ENCODE measurements at places on chromosomes 7 and 10.

- no peak for DNase-seq
These were observed 21.7 kb downstream of the RAB18 start for GRCh38 chr10:27525819-27526218.

GRCh38 chr7:2040201-2040892 is 192.4 kb downstream of the MAD1L1 start:
- no peak for DNase-seq

DNA sequence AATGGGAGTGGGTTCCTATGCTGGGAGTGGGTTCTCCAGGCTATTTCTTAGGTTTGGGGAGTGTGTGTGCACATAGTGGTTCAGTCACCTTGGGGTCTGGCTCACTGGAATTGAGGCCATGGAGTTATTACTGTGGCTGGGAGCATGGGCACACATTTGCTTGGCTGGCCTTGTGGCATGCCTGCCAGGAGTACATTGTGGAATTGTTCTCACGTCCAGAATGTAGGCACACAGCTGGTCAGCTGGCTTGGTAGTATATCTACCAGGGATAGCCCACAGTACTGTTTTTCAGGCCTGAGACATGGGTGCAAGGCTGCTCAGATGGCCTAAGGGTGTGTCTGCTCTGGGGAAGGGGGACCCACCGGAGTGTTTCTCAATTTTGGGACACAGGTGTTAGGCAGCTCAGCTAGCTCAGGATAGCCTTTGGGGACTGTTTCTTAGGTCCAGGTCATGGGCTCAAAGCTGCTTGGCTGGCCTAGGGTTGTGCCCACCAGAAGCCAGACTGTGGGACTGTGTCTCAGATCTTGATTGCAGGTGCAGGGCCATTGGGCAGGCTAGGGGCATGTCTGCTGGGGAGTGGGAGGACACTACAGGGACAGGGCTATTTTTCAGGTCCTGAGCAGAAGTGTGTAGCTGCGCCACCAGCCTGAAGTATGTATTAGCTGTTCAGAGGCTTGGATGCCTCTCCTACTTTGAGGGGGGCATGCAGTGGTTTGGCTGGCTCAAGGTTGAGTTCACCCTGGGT is 50.6 kb downstream of the TMEM168 start:
- DNase-seq, result no peak

DNA sequence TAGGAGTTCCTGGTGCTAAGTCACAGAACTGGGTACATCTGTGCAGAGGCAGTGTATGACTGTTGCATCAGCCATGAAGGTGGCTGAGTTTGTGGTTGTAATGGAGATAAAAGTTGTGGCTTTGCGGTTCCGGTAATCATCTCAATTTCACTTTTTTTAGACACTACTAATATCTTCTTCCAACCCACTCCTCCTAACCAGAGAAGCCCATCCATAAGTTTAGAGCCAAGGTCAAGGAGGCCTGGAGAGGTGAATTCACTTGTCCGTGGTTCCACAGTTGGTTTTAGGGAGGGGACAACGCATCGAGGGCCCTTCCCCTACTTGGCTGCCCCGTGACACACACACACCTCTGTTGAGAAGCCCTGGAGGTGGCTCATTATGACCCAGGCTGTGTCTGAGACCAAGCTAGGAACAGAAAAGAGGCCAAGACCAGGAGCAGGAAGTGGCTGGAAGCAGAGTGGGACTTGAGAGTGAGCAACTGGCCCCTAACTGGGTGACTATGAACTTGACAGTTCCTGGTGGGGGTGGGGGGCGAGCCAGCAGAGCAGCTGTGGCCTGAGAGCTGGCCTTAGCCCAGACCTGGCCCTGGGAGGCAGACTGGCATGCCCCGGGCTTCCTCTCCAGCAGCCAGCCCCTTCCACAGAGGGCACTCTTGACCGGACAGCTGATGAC is 66.8 kb upstream of the COL13A1 start:
- DNase-seq, result no peak

- no peak for DNase-seq
These were observed 814.9 kb upstream of the C7orf33 start for GRCh38 chr7:147775516-147776284.

DNA sequence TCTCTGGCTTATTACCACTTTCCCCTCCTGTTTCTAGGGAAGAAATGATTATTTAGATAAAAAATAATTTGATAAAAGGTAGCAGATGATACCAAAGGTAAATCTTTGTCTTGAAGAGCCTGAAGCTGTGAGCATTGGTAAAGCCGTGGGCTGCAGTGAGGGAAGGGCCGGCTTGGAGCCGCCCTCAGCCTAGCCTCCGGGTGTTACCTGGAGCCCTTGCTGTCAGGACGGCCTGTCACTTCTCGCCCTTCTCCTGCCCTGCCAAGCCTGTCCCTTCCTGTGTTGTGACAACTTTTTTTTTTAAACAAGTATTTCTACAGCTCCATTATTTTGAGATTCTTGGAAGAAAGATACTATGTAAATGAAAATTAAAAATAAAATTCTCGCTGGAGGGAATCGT is 7.0 kb downstream of the CUX1 start:
- no peak for DNase-seq

GRCh38 chr10:107390563-107390962 is 226.1 kb upstream of the SORCS1 start:
- no peak for DNase-seq

DNA sequence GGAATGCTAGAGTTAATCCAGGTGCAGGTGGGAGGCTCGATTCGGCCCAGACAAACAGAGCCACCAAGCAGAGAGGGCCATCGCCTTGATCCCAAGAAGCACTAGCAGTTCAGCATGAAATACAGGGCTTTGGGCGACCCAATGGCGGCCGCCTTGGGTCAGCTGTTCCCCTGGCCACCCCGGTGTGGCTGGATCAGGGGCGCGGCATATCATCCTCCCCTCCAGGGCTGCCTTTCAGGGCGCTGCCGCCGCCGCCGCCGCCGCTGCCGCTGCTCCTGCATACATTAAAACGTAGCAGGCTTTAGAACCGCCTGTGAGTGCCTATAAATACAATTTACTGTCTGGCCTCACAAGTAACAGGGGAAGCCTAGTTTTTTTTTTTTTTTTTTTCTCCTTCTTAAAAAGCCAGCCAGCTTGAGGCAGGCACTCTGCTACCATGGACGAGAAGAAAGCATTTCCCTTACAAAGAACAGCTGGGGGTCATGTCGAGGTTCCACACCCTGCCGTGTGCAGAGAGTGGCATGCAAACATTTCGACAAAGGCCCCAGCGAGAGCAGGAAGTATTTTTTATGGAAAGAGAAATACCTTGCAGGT is 57.7 kb upstream of the EFCAB10 start:
- no peak for DNase-seq

DNA sequence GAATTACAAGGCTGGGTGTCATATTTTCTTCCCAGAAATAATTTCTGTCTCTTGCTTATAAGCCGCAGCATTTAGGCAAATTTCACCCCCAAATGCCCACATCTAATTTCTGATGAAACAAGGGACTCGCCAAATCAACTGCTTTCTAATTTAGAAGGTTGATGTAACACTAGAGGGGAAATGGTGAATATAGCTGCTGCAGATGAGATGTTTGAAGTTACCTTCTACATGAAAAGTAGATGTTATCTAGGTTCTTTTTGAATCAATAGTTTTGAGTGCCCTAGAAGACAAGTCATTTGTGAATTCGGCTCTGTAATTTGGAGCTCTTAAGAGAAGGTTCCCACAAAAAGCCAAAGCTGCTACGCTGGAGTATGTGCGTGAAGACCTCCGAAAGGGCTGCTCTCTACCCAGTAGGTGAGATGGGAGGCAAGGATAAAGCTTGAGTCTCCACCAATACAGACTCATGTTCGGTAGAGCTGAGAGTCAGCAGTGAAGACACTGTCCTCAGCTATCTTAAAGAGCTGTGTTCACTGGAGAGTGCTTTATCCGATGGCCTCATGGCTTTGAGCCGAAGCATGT is 99.5 kb downstream of the FANK1 start:
- no peak for DNase-seq

DNA sequence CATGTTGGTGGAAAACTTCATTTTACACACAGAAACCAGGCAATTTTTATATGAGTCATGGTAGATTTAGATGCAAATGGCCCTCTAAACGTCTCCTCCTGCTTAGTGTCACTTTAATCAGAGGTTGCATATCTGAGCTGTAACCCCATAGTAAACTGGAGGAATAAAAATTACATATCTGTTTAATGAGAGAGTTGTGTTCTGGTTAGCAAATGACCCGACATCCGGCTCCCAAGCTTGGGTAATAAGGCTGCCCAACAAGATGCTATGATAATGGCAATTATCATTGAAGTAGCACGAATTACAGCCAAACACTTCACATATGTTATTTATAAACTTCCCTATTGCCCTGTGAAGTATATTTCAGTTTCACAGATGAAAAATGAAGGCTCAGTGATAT is 10.6 kb upstream of the ADAM12 start:
- no peak for DNase-seq

DNA sequence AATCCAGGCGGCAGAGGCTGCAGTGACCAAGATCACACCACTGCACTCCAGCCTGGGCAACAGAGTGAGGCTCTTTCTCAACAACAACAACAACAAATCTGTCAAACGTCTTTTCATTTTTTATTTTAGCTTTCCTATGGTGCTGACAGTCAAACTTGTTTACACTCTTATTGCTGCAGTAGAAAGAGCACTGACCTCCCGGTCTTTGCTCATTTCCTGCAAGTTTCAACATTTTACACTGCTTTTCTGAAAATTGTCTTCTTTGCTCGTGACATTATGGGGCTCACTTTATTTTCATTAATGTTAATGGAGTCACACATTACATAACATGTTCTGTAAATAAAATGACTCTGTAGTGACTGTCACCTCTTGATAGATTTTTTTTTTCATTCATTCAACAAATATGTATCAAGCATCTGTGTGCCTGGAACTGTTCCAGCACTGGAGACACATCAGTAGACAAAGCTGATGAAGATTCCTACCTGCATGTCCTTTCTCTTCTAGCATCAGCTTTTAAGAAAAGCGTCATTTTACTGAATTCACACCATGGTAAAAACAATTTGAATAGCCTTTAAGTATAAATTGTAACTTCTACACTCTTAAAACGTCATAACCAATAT is 277.3 kb downstream of the CELF2 start:
- DNase-seq, result no peak

GRCh38 chr7:114932991-114933390 is 11.1 kb downstream of the MDFIC start:
- DNase-seq, result no peak

- DNase-seq, result no peak
These were observed 48.5 kb downstream of the HERPUD2 start for GRCh38 chr7:35646289-35647023.

- no peak for DNase-seq
These were observed 168.2 kb downstream of the SND1 start for GRCh38 chr7:127819975-127820731.

- no peak for DNase-seq
These were observed 320.8 kb downstream of the ADARB2 start for GRCh38 chr10:1416456-1417037.

DNA sequence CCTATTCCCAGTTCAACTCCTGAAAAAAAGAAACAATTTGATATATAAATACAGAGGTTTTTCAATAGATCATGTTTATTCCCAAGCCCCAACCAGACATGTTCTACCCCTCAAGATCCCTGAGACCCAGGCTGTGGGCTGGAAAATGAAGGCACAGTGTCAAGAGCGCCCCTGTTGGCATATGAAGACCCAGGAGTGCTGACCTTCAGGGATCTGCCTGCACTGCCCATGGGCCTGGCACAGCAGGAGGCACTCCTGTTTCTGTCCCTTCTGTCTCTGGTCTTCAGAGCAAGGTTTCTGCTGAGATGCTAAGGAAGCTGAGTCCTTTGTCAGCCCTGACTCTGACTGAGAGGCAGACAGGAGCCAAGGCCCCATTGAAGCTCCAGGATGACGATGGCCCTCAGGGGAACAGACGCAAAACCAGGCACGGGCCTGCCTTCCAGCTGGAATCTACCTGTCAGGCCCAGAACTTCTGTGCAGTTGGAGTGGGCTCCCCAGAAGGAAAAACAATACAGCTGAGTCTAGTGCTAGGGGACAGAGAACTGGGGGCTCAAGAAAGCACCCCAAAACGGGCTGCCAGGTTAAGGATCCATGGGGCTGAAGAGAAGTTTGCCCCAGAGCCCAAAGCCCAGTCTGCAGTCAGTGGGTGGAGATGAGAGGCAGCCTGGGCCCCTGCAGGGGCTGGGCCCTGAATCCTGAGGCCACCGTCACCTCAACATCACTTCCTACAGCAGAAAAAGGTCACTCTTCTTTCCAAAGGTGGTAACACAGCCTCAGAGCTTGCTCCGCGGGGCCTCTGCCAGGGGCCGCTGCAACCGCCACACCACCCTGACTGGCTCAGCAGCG is 6.7 kb upstream of the AIFM2 start:
- DNase-seq, result no peak

DNA sequence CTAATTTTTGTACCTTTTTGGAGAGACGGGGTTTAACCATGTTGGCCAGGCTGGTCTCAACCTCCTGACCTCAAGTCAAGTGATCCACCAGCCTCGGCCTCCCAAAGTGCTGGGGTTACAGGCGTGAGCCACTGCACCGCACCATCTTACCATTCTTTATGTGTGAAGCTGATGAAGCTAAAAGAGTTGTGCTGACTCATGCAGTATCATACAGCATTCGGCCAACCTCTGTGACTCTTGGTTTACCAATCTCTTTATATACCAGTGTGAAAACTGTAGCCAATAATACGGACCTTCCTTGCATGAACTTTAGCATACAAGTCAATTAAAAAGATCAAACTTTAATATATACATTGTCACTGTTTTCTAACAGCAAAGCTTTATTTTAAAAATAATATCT is 878.2 kb upstream of the MBL2 start:
- no peak for DNase-seq

- no peak for DNase-seq
These were observed 668.3 kb upstream of the FOXK1 start for GRCh38 chr7:4013793-4014192.

- no peak for DNase-seq
These were observed 126.7 kb downstream of the NRCAM start for GRCh38 chr7:108329514-108329913.

DNA sequence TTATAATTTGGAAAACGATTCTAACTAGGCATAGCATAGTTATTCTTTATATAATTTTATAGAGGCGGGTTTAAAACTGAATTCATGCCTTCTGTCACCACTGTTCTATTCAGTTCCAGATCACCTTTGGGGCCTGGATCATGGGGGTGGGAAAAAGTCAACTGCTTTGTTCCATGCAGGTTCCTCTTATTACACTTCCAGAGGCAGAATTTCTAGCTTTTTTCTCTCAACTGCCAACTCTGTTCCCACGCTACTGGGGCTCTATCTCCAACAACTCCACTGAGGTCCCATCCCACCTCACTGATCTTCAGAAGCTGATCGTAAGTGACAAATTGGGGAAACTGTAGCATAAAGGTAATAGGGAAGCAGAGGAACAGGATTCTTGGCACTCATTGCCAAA is 283.6 kb upstream of the IMMP2L start:
- DNase-seq, result no peak

DNA sequence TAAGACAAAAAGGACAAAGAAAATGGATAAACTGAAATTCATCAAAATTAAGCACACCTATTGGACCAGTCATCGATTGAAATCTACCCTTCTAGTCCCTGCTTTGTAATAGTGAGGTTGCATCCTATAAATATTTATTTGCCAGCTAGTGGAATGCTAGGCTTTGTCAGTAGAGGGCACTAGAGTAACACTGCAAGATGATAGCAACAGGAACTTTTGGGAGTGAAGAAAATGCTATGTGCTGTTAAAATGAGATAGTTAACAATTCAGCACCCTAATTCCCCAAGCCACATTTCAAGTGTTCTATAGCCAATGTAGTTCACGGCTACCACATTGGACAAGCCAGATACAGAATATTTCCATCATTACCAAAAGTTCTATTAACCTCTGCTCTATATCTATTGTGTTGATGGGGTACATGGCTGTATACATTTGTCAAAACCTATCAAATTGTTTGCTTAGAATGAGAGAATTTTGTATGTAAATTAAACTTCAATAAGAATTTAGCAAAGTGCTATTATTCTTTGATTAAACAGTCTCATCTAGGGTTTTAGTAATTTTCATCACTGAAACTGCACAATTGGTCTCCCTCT is 69.8 kb downstream of the LSMEM1 start:
- no peak for DNase-seq

All from activated T-helper 1 cell treated with anti-CD3 and anti-CD28 coated beads, Interleukin-2, amount 50 U/mL, for 16 hours (primary cell).